ENCODE measurements at places on chromosomes 13 and 19.
A peak's percentile ranks its signal among the peaks of the same experiment; 100 is the strongest.

- no peak for DNase-seq
These were observed 15.3 kb downstream of the ZNF486 start for GRCh38 chr19:20182222-20182785.

- DNase-seq = no peak
These were observed 7.3 kb downstream of the ANGPTL4 start for GRCh38 chr19:8371011-8371804.

DNA sequence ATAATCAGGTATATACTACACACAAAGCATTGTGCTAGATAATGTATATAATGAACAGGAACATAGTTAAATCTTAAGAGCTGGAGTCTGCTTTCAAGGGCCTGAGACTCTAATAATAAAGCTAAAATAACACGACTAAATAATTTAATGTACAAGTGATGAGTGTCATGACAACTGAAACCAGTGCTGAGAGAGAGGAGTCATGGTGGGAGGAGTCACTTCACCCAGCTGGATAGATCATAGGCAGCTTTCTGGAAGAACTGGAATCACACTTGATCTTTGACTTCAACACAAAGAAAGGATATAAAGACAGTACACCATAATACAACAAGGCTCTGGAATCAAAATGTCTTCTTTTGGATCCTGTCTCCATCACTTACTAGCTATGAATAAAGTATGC is 7.1 kb downstream of the RBM26 start:
- no peak for DNase-seq

DNA sequence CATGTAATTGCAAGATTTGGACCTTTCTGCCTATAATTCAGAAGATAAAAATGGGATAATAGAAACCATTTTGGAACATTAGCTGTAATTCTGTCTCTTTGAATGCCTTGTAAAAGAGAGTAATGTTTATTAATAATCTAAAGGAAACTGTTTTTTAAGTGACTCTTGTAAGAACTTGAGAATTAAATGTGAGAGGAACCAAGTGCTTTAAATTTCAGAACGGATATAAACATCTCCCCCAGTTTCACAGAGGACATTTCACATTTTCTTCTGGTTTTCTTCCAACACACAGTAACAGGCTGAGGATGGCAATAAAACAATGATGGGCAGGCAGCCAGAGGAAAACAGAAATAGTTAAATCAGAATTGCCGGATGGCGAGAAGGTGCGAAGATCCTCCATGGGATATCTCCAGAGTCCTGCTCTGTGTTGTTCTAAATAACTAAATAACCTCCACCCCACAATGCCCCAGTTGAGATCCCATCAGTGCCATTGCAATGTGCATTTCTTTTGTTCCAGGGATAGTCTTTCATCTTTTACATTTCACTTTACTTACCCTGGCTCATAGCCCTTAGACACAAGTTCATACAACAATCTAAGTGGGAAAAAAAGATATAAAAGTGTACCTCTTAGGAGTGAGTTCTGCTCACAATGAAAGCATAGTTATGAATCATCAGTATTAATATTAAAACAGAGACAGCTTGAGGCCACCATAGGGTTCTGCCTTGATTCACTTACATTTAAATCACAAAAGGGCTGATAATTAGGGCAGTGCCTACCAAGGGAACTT is 73.3 kb downstream of the TNFRSF19 start:
- DNase-seq = no peak

GRCh38 chr19:50300814-50301606 is 28.2 kb downstream of the KCNC3 start:
- DNase-seq = peak; percentile 59

DNA sequence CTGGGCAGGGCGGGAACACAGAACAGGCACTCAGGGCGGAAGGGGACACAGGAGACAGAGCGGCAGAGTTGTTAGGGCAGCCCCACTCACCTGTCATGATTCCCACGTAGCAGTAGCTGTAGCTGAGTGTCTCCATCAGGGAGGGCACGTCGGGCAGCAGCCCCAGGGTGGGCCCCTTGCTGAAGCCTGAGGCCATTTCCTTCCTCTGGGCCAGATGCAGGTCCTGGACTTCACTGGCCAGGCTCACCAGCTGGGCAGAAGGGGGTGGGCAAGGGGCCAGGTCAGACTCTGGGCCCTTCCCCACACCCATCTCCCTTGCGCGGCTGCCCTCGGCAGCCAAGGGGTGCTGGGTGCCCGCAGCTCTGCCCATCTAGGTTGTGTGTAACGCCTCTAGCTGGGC is 5.9 kb downstream of the MBOAT7 start:
- no peak for DNase-seq

GRCh38 chr19:10219678-10220077 is 11.5 kb downstream of the S1PR2 start:
- DNase-seq = no peak

DNA sequence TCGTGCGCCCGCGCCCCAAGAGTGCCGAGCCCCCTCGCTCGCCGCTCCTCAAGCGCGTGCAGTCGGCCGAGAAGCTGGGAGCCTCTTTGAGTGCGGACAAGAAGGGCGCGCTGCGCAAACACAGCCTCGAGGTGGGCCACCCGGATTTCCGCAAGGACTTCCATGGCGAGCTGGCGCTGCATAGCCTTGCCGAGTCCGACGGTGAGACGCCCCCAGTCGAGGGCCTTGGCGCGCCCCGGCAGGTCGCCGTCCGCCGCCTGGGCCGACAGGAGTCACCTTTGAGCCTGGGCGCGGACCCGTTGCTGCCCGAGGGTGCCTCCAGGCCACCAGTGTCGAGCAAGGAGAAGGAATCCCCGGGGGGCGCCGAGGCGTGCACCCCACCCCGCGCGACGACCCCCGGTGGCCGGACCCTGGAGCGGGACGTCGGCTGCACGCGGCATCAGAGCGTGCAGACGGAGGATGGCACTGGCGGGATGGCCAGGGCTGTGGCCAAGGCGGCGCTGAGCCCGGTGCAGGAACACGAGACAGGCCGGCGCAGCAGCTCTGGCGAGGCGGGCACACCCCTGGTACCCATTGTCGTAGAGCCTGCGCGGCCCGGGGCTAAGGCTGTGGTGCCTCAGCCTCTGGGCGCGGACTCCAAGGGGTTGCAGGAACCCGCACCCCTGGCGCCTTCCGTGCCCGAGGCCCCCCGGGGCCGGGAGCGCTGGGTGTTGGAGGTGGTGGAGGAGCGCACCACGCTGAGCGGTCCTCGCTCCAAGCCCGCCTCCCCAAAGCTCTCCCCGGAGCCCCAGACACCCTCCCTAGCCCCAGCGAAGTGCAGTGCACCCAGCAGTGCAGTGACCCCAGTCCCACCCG is 7.1 kb downstream of the DNASE2 start:
- no peak for DNase-seq

- no peak for DNase-seq
These were observed 1.3 kb downstream of the ZNF780A start for GRCh38 chr19:40089462-40089861.
